ENCODE measurements at places on chromosomes 4 and X.

DNA sequence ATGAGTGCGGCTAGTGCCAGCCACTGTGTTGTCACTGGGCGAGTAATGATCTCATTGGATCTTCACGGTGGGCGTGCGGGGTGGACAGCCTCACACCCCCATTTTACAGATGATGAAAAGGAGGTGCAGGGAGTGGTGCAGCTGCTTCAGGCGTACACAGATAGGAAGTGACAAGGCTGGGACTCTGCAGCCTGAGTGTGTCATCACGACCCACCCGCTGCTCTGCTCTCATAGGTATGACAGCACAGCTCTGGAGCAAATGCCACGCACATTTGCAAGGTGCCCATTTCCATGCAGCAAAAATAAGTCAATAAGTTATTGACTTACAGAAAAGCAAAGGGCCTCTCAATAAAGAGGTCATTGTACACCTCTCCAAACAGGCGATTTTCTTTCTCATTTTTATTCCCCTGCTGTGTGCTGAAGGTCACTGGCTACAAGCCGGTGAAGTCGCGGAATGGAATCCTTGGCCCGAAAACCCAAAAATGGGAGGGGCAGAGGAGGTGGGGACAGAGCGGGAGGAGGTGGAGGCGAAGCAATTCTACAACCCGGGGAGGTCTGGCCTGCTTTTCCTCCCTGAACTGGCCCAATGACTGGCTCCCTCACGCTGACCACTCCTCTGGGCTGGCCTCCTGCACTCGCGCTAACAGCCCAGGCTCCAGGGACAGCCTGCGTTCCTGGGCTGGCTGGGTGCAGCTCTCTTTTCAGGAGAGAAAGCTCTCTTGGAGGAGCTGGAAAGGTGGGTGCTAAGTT, at the start of gene SOD3:
SOD3 (plus strand) TSS at position 658 of the 750 bp plus-strand sequence. CDS start 3,949 bp downstream, outside the sequence.
- DNase-seq: no peak

GRCh38 chrX:101347859-101348451, 587 bp downstream of the TIMM8A start:
- DNase-seq: no peak

DNA sequence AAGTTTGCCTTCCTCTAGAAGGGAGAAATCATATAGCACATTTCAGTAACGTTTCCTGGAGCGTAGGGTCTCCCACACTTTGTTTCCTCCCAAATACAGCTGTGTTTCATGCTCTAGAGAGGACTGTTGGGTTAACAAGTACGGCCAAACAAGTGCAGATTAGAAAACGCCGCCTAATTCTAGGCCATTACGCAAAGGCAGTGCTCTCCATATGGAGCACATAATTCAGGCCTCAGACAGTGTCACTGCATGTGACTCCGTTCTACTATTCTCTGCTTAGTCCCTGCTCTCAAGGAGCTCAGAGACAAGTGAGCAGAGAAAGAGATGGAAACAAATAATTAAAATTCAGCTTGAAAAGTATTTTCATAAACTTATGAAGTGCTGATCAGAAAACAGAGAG, 11.6 kb downstream of the ZNF827 start:
- DNase-seq: no peak

DNA sequence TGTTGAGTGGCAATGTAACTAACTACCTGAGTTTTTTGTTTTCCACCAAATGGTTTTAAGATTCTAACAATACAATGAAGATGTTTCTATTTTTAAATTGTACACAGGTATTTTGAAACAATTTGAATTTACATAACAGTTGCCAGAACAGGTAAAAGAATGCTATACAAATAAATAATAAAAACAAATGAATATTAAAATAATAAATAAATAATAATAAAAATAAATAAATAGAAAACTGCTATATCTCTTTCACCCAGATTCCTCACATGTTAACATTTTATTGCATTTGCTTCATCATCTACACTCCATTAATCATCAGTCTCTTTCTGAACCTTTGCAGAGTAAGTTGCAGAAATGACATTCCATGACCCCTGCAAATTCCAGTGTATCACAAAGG, 32.3 kb upstream of the DSPP start:
- no peak for DNase-seq

DNA sequence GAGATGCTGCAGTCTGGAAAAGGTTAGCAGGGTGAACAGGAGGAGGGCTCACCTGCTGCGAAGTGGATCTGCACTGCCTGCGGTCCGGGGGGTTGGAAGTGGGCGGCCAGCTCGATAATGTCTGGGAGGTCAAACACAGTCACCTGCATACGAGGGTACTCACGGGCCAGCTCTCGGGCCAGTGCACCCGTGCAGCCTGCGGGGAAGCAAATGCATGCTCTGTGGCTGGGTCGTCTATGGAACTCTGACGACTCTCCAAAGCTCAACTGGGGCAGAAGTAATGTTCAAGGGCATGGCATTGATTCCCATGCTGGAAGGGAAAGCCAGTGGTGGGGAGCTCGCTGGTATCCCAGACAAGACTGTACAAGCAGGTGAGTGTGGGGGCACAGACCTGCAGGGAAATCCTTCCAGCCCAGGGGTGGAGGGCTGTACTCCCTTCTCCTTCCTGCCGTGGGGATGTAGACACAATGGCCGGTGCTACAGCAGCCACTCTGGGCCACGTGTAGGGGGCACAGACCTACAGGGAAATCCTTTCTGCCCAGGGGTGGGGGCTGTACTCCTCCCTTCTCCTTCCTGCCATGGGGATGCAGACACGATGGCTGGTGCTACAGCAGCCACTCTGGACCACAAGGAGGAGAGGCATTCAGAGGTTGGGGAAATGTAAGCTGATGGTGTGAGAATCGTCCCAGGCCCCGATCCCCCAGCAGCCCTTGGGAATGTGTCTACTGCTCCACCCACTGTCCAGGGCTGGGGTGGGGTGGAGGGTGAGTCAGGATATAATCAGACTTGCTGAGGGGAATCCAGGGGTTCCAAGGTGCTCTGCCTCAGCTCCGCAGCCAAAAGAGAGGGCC, 26.2 kb upstream of the SLC25A6 start:
- DNase-seq: no peak

DNA sequence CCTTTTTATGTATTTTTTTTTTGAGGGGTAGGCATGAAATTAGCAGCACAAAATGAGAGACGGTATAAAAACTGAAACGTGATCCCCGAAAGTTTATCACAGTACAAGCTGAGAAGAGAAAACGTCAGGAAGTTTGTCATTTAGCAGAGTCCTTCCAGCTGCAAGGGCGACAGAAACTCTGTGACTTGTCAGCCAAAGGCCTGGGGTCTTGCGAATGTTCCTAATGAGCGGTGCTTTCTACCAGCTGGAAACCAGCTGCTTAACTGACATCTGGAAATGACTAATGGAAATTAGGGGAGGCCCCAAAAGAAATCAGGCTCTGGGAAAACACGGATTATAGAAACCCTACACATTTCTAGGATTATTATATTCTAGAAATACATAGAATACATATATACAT, 66.5 kb downstream of the CHRNA9 start:
- DNase-seq: no peak

- peak; percentile 4 for DNase-seq
These were observed 27.1 kb downstream of the CFAP299 start for GRCh38 chr4:80362578-80363181.

DNA sequence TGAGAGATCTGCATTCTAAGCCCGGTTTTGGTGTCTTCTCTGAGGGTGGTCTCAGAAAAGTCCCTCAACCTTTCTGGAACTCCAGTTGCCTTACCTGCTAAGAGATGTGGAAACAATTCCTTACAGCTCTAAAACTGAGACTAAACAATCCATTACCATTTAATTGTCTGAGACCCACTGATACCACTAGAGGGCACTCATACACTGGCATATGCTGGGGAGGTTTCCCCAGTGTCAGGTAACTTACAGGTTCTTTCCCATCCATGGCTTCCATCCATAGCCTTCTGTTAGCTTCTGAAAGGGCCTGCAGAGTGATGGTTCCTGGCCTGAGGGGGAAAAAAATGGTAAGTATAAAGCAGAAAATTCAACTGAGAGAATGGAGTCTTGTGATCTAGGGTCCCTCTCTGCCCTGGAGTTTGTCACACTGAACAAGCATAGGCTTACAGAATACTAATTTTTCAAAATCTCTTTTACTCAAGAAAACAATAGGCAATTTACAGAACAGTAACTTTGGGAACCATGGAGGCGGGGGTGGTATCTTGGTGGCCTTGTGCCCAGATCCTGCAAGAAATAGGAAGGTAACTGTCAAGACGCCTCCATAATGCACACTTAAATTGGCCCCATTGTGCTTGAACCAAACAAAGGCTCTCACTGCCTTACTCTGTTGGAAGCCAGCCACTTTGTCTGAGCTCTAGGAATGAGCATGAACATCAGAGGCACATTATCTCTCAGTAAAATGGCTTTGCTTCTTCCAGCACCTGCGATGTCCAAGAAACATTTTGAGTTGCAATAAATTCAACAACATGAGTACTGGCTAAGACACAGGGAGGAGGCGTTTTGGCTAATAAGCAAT, 236.1 kb downstream of the OPHN1 start:
- no peak for DNase-seq

GRCh38 chr4:8504279-8505007, 63.9 kb downstream of the TRMT44 start:
- no peak for DNase-seq

DNA sequence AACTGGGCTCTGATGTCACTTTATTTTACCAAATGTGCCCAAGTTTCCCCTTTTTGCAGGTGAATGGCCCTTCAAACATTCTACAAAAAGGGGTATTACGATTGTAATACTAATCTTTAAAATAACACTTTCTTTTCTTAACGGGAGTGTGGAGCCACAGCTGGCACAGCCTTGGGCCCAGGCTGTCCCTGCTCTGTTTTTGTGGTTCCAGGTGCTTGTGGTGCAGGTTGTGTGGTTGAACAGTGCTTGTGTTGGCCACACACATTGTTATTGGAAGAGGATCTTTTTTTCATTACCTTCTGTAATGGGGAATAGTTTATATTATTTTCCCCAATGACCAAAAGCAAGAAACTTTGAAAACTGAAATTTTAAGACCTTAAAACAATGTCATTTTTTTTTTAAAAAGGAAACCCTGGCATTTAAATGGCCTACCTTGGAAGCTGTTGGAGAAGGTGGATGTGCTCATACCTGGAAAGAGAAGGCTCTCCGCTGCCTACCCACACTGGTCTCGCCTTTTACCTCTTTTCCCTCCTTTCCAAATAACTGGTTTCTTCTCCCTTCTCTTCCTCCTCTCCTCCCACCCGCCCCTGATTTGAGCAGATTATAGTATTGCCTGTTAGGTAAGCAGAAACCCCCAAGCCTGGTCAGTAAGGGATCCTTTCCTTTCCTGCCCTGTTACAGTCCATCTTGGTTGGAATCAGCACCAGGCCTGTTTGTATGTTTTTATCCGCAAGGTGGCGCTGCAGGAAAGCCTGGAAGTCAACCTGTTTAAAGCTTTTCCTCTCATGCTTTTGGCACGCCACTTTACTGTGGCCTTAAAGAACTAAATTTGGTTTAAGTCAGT, 28.6 kb downstream of the HADH start:
- peak; percentile 3 for DNase-seq

DNA sequence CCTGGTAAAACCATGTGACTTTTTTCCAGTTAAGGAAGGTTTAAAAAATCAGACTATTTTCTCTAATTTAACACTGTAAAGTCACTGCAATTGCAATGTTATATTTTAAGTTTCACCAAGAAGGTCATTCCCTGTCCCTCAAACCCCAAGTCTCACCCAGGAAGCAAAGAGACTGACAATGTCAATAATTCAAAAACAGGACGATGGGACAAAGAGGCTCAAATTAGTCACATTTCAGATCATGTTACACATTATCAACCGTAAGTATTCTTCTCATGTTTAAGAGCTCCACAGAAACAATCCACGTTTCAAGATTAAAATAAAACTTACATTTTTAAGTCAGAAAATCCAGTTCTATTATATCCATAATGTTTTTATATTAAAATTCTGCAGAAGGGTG, 13.2 kb downstream of the SHISA3 start:
- DNase-seq: no peak

GRCh38 chrX:1248331-1249061, 20.1 kb upstream of the CSF2RA start:
- DNase-seq: no peak

DNA sequence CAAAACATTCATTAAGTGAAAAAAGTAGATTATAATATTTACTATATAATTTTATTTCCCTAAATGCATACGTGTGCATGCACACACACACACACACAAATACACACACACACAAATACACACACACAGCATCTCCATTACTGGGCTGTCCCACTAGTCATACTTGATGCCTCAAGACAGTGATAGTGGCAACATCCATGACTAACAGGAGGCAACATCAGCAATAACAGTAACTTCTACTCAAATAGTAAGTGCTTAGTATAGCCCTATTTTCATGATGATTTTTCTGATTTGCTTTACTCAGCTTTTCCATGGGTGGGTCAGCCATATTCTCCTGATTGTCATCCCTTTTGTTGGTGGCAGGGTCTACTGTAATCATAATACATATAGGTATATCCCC, 325.9 kb upstream of the TEX13C start:
- DNase-seq: no peak

DNA sequence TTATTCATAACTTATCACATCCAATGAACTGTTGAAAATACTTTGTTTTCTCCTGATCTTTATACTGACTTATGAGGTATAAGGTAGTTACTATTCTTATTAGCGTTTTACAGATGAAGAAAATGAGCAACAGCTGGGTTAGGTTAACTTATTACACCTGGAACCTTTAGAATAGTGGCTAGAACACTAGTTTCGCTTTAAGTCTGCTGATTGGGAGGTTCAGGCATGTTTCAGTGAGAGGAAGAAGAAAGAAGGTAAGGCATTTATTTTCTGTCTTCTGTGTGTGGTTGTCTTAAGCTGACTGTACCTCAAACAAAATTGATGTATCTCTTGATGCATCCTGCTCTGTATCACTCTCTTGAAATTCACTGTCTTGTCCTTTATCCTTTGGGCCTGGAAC, 302.5 kb downstream of the GRID2 start:
- DNase-seq: no peak

- no peak for DNase-seq
These were observed 7.6 kb downstream of the ANAPC10 start for GRCh38 chr4:145090380-145090779.

- DNase-seq: no peak
These were observed 79.3 kb downstream of the FAM114A1 start for GRCh38 chr4:38946919-38947318.

DNA sequence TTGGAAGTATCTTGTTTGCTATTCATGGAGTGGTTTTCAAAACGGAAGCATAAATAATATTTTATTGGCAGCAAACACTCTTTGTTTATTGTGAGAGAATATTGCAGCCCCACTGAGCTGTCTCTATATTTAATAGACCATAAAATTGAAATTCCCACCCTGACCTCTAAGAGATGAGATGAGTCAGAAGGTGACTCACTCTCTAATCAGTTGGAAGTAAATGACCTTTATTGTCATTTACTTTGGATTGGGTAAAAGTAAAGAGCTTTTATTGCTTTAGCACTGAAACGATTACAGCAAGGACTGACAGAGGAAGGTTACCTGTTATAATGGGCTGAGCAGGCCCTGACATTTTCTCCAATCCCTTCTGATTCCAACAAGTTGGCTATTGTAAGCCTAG, 55.0 kb downstream of the SYTL5 start:
- DNase-seq: no peak

DNA sequence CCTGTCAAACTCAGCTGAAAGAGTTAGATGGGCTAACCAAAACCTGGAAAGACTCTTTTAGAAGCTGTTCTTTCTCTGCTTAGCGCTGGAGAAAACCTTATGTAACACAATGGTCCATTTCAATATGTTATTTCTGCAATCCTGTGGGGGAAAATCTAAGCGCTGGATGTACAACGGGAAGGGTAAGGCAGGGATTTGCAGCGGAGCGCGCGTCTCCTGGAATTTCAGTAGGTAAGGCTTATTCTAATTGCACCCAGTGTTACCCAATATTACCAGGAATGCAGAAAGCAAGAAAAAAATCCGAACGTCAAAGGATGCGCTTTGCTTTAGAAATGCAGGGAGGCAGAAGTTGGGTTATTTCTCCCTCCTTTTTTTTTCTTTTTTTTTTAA, 2.0 kb downstream of the HS3ST1 start:
- DNase-seq: no peak

GRCh38 chr4:32025851-32026459, 1305.8 kb downstream of the PCDH7 start:
- DNase-seq: no peak
